Dorsolateral prefrontal cortex (tissue), 122 donors: ENCODE measurements at places on chromosomes 4 and X.

- DNase-seq, result no peak
Observed at GRCh38 chrX:95101851-95102390, 1427.9 kb downstream of the FAM133A start.

GRCh38 chrX:129945131-129945530, 37.3 kb upstream of the BCORL1 start:
- DNase-seq, result no peak

GRCh38 chr4:98290511-98290910, 29.3 kb downstream of the RAP1GDS1 start:
- no peak for DNase-seq

DNA sequence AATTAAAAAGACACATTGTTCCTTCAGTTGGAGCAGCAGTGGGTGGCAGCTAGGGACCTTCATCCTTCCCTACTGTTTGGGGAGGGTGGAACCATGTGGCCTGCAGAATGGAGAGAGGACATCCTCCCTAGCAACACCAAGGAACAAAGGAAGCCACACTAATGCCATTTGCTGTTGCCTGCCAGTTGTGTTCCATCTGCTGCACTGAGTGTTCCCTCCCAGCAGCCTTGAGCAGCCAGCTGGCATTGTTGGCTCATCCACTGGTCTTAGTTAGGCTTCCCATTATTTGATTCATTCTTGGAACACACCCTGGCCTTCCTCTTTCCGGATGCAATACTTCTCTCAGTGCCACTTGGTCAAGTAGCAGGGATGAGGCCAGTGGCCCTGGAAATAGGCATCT, 25.0 kb upstream of the HMGB3 start:
- no peak for DNase-seq

DNA sequence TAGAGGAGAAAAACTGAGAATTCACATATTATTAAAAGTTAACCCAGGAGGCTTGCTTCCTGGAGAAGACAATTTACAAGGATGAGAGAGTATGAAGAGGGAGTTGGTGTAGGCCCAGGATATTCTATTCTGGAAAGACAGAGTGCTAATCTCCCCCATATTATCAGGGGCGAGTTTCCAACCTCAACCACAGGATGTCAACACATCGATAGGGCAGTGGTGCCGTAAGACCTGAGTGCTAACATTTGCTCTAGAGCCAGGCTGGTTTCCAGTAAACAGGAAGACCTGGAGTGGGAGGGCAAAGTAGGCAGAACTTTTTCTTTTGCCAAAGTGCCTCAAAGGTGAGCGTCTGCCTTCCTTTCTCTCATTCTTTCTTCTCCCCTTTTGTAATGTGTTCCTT, 2.8 kb upstream of the AWAT1 start:
- DNase-seq, result no peak

GRCh38 chrX:153526042-153526441, 8.6 kb downstream of the ATP2B3 start:
- DNase-seq, result no peak
